ENCODE measurements at places on chromosomes 7 and 10.

DNA sequence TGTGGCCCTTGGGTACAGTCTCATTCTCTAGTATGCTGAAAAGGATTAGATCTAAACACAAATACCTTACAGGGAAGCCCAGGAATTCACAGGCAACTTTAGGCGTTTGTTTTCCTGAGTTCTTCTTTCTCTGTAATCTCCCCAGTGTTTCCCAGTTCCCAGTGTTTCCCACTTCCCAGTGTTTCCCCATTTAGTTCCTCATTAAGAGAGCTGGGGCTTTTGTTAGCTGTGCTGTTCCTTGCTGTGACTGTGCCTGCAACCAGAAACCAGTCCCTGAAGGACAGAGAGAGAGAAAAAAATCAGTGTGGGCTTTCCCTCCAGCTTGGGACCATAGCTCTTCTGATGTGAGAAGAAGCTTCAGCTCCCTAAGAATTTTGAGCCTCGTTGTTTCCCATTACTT lies 802.9 kb upstream of the COBL start:
- DNase-seq, result no peak

DNA sequence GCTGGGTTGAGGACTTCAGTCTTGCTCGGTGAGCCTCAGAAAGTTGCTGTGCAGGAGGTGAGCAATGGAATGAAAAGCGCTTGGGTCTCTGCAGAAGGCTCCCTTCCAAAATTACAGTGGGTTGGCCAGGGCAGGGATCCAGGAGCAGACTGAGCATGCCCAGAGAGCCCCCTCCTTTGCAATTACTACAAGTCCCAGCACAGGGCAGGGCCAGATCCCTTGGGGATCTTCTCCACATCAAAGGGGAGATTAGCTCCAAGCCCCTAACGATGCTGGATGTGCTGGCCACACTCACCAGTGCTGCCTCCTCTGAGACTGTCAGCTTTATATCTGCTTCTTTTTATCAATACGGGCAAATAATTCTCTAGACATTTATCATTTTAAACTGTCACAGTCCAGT lies 337.5 kb downstream of the RPS24 start:
- no peak for DNase-seq

DNA sequence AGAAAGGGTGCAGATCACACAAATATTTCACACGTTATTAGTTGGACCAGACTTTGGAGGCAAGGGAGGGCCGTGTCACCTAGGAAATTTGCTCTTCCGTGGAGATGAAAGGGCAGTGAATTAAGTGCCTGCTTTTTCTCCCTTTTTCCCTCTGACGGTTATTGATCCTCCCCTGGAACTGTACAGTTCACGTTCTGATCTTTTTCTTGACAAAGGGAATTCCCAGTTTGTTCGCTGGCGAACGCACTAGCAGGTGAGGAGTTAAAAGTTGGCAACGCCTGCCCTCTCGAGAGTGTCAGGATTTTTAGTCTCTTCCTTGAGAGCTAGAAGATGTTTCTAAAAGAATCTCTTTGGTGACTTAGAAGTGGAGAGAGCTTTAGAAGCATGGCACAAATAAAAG lies 111.5 kb downstream of the TCF7L2 start:
- DNase-seq, result no peak

- no peak for DNase-seq
These were observed 200.7 kb downstream of the POLR1F start for GRCh38 chr7:19508124-19508523.

GRCh38 chr7:2980401-2981102 lies 63.1 kb downstream of the CARD11 start:
- DNase-seq, result no peak

All from NCI-H146 (cell line).